ENCODE measurements at places on chromosomes 7 and 10.

GRCh38 chr10:75410132-75411005, 8.8 kb upstream of the ZNF503 start:
- DNase-seq, result no peak

GRCh38 chr7:130303551-130303950, 10.6 kb downstream of the CPA4 start:
- no peak for DNase-seq

- no peak for DNase-seq
Measured at GRCh38 chr10:91682912-91683311, 50.0 kb upstream of the PPP1R3C start.

GRCh38 chr10:100746784-100747455, 1.5 kb downstream of the PAX2 start:
- DNase-seq, result peak; percentile 54

DNA sequence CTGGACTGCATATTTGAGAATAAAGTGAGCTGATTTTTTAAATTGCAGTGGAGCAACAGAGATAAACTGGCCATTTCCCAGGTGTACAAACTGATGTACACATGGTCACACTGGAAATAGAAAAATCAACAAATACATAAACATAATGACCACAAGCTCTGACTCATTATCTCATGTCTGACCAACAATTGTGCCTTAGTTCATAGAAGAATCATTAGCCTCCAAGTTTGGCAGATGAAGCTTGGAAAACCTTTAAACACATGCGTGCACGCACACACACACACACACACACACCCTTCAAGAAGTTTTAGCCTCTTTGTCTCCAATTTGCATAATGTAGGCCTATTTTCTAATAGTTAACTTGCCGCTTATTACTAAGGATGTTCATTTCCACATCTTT, 308.9 kb upstream of the POM121L12 start:
- no peak for DNase-seq

DNA sequence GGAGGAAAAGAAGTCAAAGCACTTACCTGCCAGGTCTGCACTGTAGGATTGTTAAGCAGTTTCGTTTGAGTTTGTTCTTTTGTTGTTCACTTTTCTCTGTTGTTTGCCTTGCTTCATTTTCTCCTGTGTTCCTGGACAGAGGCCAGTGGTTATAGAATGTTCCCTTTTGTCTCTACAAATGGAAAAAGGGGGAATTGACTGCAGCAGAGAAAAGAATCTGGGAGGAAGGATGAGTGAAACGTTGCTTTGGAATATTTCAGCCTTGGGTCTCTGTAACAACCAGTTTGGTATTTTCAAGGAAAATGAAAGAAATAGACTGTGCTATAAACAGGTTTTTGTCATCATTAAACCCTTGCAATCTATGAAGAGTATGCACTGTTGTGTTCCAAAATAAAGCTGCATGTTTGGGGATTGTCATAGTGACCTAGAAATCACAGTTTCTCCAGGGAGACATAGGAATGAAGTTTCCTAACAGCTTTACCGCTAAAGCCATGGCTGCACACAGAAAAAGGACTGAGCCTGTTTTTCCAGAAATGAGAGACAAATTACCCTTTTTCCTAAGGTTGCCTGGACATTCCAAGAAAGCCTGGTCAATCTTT, 60.8 kb upstream of the HABP2 start:
- no peak for DNase-seq

DNA sequence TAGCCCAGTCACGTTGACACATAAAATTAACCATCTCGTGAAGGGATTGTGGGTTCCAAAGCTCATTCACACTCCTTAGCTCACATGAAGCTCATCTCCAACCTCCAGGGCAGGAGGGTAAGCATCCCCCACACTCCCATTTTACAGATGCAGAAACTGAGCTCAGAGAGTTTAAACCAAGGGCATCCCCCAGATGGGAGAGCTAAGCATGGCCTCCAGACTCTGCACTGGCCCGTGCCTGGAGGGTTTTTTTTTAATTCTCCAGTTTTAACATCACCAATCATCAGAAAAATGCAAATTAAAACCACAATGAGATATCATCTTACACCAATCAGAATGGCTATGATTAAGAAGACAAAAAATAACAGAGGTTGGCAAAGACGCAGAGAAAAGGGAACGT, 53.3 kb upstream of the TCF7L2 start:
- no peak for DNase-seq

GRCh38 chr10:80406204-80406603, 2.1 kb upstream of the PRXL2A start:
- no peak for DNase-seq

DNA sequence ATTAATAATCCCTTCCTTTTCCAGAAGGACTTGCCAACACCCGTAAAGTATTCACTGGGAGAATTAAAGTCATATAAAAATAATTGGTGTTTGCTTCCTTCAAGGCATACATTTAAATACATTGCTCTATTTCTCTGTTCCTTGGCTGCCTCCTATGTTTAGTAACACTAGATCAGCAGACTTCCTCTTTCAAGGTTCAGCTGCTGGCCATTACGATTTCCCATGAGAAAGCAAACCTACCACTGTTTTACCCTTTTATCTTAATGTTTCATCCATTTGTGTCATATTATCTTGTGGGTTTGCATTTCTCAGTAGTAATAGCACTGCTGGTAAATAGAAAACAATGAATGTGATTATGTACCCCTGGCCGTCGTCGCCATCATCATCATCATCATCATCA, 313.8 kb upstream of the BMPER start:
- DNase-seq, result no peak

GRCh38 chr10:16822726-16823360, 5.6 kb upstream of the RSU1 start:
- DNase-seq, result no peak

- DNase-seq, result no peak
Measured at GRCh38 chr10:121981346-121981745, 6.3 kb upstream of the NSMCE4A start.

GRCh38 chr10:29403208-29403607, 114.3 kb downstream of the LYZL1 start:
- DNase-seq, result no peak

DNA sequence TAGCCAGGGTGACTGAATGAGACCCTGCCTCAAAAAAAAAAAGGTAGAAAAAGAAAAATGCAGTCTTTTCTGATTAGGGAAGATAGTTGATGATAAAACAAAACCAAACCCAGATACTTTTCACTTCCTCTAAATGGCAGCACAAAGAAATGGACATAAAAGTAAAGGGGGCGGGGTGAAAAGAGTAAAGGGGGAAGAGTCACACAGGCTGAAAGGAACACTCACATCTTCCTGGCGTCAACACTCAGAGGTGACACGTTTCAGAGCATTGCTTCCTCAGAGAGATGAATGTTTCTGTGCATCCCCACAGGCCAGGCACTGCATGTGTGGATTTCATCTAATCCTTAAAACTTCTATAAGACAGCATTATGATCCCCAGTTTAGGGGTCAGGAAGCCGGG, 81.2 kb downstream of the HIPK2 start:
- DNase-seq, result no peak

- DNase-seq, result no peak
Measured at GRCh38 chr7:101239191-101239950, 1.8 kb upstream of the CLDN15 start.

- DNase-seq, result no peak
Measured at GRCh38 chr10:48607356-48608278, 2.7 kb upstream of the ARHGAP22 start.

- DNase-seq, result no peak
Measured at GRCh38 chr7:141369422-141369821, 181.8 kb upstream of the AGK start.

- no peak for DNase-seq
Measured at GRCh38 chr7:47217086-47217485, 364.8 kb downstream of the TNS3 start.

GRCh38 chr7:95951531-95951930, 179.2 kb downstream of the DYNC1I1 start:
- DNase-seq, result no peak

DNA sequence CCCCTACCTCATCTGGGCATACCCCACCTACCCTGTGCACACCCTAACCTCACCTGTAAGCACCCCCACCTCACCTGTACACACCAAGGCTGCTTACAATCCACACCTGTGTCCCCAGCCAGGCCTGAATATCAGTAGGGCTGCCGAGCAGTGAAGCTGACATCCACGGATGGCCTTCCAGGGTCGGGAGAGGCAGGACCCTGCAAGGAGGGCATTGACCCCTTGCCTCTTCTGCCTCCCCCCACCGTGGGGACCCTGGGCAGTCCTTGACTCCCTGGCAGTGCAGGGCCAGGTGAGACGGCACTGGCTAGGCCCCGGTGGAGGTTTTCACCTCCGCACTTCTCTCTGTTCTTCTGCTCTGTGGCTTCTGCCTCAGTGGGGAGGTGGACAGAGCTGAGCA, 37.6 kb upstream of the ELFN1 start:
- DNase-seq, result no peak

GRCh38 chr10:119006451-119007210, 22.9 kb upstream of the NANOS1 start:
- no peak for DNase-seq

GRCh38 chr10:78310481-78311080, 276.9 kb downstream of the RPS24 start:
- no peak for DNase-seq

DNA sequence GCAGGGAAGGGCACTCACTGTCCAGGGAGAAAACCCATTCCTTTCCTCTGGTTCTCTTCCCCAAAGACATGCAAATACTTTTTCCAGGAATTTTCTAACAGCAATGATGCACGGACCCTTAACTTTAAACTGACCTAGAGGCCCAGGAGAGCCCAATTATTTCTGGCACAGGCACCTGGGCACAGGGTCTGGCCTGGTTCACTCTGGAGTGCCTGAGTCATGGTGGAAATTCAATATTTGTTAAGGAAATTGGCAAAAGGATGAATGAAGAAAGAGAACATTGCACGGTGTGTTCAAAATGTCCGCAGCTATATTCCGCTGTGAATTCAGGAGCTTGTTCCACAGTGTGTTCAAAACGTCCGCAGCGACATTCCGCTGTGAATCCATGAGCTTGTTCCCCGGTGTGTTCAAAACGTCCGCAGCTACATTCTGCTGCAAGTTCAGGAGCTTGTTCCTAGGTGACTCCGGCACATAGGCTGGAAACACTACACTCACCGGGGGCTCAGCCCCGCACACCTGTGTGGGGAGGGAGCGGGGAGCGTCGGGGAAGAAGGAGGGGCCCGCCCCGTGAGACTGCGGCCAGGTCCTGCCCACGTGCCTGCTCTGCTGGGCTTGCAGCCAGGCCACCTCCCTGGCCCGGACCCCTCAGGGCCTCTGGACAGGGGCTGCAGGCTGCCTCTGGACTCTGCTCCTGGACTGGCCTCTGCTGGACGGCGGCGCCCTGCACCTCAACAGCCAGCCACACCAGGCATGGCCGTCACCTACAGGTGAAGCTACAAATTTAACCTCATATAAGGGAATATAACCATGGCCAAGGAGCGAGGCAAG, 72.0 kb upstream of the FAM20C start:
- peak; percentile 44 for DNase-seq

- DNase-seq, result no peak
Measured at GRCh38 chr10:74189999-74190421, 39.0 kb downstream of the ADK start.

DNA sequence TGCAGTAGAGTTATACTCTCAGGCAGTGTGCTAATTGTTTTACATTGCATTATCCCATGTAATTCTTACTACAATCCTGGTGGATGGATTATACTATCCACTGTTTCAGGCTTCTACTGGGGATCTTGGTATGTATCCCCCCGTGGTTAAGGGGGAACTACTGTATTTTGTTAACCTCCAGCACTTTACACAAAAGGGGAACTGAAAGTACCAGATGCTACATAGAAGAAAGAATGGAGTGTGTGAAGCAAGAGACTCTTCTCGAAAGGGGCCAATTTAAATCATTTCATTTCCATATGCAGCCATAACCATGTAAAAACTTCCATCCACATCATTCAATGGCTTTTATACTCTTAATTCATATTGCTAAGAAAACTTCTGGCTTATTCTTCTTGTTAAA, 69.4 kb downstream of the C1GALT1 start:
- DNase-seq, result no peak

GRCh38 chr10:108791030-108791429, 1132.3 kb downstream of the XPNPEP1 start:
- DNase-seq, result no peak

GRCh38 chr10:12568391-12569009, 219.2 kb downstream of the CAMK1D start:
- no peak for DNase-seq

- no peak for DNase-seq
Measured at GRCh38 chr7:79673421-79673820, 220.0 kb upstream of the MAGI2 start.

GRCh38 chr10:11600280-11600679, 11.2 kb downstream of the USP6NL start:
- DNase-seq, result no peak

GRCh38 chr10:22723783-22724182, 9.4 kb upstream of the PIP4K2A start:
- DNase-seq, result no peak

DNA sequence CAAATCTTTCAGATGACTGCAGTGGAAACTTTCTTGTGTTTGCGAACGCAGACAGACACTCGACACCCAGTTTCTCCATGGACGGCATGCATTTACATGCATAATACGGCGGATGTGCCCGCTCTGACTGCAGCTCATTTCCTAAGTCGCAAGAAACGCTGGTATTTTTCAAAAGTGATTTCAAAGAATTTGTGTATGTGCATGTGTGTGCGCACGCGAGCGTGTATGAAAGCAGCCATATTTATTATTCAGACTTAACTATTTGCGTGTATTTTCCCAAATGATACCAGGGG, 436.5 kb upstream of the MGMT start:
- no peak for DNase-seq

GRCh38 chr7:46291601-46292150, 370.6 kb upstream of the IGFBP3 start:
- no peak for DNase-seq

DNA sequence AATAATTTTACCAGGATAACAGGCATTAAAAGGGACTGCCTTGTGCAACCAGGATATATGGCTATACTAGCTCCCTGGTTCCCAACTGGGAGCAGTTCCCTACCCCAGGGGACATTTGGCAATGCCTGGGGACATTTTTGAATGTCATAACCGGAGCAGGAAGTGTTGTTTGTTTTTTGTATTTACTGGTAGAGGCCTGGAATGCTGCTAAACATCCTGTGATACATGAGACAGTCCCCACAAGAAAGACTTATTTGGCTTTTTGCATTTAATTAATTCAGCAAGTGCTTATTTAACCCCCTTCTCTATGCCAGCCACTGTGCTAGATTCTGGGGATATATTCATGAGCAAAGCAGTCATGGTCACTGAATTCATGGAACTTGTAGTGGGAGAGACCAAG, 181.2 kb downstream of the BBS9 start:
- DNase-seq, result no peak

- no peak for DNase-seq
Measured at GRCh38 chr7:150668472-150668911, 17.0 kb upstream of the GIMAP2 start.

DNA sequence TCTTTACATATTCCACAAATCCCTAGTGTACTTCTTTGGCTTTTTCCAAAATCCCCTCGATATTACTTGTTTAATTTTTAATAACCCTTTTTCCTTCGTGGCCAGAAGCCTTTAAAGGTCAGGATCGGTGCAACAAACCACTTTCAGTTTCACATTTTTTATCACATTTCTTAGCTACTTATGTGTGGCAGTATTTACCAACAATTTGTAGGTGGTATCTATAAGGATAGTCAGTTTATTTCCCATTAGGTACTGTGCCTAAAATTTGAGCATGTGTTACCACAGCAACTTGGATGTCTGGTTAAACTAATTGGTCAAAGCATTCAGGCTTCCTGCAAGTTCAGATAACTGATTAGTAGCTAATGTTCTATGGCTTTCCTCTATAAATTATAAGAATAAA, 104.9 kb downstream of the CDK14 start:
- DNase-seq, result no peak

GRCh38 chr7:78510580-78511188, 712.1 kb downstream of the PHTF2 start:
- no peak for DNase-seq

Data from ecto neural progenitor cell (in vitro differentiated cells).